Endothelial cell of umbilical vein (primary cell): ENCODE measurements at places on chromosomes 16 and 17. TPM values are rescaled to one million over a fixed set of nuclear protein-coding genes. Genes with fewer than 3 reads are reported as not detected.

GRCh38 chr17:16927641-16928321 lies 44.1 kb downstream of the TNFRSF13B start:
- no peak for DNase-seq
- no peaks in the 10 kb centered on the region for H3K36me3 ChIP-seq
- H3K27me3 ChIP-seq: no peaks in the 10 kb centered on the region
- H3K27ac ChIP-seq: no peak overlapping the region

Gene KCNJ2
- 11.5 and 15.5 TPM in 2 replicates for total RNA-seq

Gene QRICH2
- 7.2 and 9.6 TPM in 2 replicates for total RNA-seq

Gene CCDC47
- 73.9 and 76.5 TPM in 2 replicates for total RNA-seq

Gene NKD1
- total RNA-seq: 0.32 TPM in 1 of 2 replicates, not detected in the other
